ENCODE measurements at places on chromosomes 4 and X.

DNA sequence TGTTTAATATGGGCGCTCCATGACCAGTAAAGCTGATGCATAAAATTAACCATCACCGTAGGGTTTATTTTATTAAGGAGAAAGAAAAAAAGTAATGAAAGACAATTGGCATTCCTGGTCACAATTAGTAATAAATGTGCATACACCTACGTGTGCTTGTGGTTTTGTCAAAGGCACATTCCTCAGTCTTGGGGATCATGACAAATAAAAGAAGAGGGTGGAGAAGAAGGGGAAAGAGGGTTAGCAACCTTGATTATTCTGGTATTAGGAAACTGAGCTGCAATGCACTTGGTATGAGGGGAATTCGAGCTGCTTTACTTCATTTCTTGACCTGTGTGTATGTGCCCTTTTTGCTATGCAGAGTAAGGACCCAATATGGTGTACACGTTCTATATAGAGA, 1798.3 kb upstream of the PCDH7 start:
- DNase-seq = no peak

- DNase-seq = no peak
These were observed 1976.7 kb upstream of the ADGRL3 start for GRCh38 chr4:59223292-59223941.

- DNase-seq = no peak
These were observed 88.5 kb downstream of the DCUN1D4 start for GRCh38 chr4:51931461-51931860.

GRCh38 chrX:112832481-112833095, 8.0 kb downstream of the AMOT start:
- no peak for DNase-seq

- DNase-seq = no peak
These were observed 73.9 kb downstream of the SLC2A9 start for GRCh38 chr4:9947168-9948062.

- DNase-seq = no peak
These were observed 64.6 kb upstream of the SH3RF1 start for GRCh38 chr4:169335331-169335730.

DNA sequence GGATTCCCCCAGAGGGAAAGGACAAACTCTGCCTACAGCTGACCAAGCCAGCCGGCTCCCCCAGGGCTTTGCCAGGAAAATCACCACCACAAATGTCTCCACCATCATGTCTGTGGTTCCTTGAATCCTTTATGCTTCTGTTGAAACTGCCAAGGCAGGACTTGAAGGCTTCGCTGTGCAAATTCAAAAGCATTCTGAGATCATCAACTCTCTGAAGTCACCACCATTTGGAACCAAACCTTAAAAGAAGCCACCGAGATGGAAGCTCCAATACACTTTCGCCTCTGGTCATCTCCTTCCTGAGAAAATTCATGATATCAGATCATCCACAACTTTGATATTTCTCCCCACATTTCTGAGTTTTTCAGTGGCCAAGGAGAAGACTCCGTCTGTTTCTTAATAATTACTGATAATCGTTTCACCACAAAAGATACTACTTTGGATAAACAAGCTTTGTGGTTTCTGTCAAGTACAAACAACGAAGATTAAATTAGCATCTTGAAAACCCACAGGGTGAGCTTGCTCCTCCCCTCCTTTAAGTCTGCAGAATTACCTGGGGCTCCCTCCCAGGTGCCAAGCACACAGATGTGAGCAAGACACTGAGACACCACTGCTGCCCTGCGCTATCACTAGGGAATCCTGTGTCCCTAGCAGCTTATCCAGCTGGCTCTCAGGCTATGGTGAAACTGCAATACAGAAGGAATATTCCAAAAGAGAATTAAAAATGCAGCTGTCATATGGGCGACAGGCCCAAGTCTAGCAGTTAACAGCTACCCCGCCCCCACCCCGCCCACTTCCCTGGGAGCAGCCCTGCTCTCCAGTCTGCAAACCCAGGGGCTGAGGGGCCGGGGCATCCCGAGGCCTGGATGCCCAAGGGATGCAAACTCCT, 125.0 kb upstream of the TBL1X start:
- no peak for DNase-seq

DNA sequence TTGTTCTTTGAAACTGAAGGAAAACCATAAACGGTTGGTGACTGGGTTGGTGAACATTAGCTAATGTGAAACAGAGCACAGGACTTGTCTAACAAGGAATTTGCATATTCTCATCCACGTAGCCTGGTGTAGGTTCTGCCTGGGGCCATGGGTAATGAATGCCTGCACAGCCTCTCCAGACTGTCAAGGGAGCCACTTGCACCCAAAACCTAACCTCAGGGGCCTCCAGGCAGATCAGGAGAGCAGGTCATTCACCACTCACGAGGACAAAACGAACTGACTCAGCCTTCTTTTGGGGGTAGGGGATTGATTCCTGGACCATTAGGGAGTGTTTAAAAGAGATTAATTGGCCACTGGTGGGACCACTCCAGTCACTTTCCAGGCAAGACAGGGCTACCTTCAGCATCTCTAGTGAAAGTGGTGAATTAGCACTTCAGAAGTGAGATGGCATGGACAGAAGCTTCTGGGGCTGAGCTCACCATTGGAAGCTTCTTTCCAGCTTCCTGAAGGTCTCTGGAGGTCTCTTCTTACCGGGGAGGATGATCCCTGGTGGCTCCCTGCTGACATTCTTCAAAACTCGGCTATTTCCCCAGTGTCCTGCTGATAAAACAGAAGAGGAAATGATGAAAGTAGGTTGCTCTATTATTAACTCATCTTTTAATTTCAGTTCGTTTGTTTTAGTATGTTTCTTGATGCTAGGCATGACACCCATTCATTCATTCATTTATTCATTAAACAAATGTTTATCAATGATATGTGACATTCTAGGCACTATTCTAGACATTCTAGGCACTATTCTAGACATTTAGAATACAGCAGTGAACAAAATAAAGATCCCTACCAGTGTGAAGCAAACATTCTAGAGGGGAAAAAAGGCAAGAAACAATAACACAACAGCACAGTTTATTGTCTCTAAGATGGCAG, 104.5 kb upstream of the LNX1 start:
- no peak for DNase-seq

- no peak for DNase-seq
These were observed 46.7 kb downstream of the FGF16 start for GRCh38 chrX:77493677-77494553.

- DNase-seq = no peak
These were observed 24.0 kb downstream of the GALNT7 start for GRCh38 chr4:173192375-173193162.

- DNase-seq = no peak
These were observed 17.0 kb downstream of the LAMP2 start for GRCh38 chrX:120452131-120452530.

DNA sequence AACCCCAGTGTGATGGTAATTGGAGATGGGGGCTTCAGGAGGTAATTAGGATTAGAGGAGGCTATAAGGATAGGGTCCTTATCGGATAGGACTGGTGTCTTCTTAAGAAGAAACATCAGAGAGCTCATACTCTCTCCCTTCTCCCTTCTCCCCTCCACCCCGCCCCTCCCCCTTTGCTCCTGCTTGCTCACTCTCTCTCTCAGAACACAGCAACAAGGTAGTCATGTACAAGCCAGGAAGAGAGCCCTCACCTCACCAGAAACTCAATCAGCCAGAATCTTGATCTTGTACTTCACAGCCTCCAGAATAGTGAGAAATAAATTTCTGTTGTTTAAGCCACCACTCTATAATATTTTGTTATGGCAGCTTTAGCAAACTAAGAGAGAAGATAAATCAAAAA, 4.5 kb downstream of the DDX60L start:
- DNase-seq = no peak

DNA sequence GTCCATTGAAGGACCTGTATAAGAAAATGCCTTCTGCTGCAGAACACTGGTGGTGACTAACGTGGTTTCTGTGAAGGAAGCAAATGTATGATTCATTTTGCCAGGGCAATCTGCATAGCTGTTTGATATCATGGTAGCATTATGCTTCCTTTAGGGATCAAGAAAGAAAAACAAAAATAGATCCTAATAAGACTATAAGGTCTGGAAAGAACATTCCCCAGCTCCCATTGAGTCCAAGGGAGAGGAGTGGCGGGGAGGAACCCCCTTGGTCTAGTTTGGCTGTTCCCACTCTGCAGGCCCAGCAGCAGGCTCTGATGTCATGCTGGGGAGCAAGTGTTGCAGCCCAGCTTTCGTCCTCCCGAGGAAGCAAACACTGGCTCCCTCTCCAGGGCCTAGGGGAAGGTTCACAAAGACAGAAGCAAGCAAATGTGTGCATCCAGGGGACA, 154.5 kb upstream of the GALNT7 start:
- DNase-seq = no peak

- DNase-seq = no peak
These were observed 12.8 kb upstream of the PPM1K start for GRCh38 chr4:88297212-88297516.

Data from activated T-cell treated with anti-CD3 and anti-CD28 coated beads for 1 hour (primary cell).